ENCODE measurements at places on chromosomes 16 and 17. TPM values are rescaled to one million over a fixed set of nuclear protein-coding genes. Genes with fewer than 3 reads are reported as not detected.

DNA sequence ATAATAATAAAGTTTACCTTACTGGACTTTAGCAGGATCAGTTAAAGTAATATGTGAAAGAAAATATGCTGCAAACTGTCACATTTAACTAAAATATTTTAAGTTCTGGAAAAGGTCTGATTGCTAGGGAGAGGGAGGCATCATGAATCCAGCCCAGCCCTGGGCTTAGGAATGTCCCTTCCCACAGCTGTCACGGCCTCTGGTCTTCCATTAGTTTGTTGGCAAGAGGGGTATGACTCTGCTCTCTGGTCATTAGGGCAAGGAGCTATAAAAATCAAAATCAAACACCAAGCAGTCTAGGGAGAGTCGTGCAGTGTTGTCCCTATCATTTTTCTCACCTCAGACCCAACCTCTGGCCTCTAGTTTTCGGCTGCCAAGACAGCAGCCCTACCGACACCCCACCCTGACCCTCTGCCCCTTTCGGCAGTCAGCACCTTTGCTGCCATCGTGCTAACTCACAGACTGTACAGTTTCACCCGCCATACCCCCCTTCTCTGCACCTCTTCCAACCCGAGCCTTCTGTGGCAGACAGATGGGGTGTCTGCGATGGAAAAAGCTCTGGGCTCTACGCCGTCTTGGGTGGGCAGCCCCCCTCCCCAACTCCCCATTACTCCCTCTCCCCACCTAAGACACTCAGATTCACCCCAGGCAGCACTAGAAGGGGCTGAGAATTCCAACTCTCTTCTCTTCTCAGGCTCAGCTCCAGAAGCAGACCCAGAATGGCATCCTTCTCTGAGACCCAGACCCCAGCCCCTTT lies 41.4 kb downstream of the NEUROD2 start:
- DNase-seq, result no peak

- DNase-seq, result peak; percentile 47
Measured at GRCh38 chr16:14586637-14587305, 43.3 kb downstream of the PARN start.

DNA sequence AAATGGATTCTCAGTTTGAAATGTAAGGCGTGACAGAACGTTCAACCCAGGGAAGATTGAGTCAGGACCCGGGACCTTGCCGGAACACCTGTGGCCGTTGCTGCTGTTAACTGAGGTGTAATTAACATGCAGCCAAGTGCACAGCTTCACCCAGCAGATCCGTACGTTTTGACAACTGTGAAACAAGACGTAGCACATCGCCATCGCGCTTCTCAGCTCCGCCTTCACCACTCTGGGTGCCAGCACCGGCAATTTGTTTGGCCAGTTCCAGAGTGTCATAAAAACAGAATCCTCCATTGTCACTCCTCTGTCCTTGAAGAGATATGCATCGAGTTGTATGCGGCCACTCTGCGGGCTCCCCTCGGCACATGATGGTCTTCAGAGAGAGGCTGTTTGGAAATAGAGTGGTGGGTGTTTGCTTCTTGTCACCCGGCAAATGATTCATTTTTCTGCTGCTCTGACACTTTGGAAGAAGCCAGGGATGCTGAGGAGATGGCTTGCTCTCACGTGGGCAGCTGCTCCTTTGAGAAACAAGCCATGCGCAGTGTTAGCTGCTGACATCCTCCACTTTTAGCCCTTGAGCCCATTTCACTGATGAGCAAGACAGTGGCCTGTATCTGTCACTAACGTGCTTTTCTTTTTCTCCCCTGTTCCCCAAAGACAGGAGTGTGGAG lies 22.6 kb downstream of the NAA60 start:
- DNase-seq, result no peak

The EXOC7 gene
- 116 TPM for total RNA-seq

DNA sequence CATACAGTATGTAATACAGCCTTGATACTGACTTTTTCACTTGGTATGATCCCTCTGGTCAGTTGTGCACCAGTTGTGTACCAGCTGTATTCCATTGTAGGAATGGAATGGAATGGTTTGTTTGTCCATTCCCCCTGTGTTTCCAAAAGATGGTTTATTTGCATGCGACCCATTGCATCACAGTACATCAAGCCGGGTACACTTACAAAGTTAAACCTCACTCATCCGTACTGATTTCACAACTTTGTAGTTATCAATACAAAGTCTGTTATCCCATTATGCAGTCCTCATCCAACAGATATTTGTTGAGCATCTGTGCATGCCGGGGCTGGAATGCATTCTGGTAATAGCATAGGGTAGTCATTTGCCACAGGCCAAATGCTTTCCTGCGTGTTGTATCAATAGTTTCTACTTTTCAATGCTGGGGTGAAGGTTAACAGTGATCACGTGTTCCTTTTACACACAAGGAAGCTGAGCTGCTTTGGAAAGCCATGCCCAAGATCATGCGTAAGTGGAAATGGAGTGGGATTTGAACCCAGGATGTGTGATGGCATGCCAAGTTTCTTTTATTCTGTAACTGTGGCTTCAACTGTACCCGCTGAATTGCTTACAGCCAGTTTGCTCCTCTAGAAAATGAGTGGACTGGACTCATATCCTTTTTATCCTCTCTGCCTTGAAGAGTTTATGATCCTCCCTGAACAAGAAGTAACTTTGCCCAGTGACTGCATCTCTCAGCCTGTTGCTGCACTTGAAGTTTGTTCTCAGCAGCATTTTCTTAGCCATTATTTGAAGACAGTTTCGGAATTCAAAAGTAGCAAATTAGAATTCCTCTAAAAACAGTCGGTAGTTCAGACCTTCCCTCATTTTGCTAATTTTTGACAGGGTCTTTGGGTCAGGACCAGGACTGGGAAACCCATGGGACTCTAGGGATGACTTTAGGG lies 228.5 kb downstream of the CCDC182 start:
- no peak for DNase-seq

The OTOP2 gene
- not detected for total RNA-seq

The LPO gene
- not detected for total RNA-seq

The SLC47A1 gene
- 2.4 TPM for total RNA-seq

- DNase-seq, result no peak
Measured at GRCh38 chr17:76537288-76537577, 276 bp downstream of the CYGB start.

GRCh38 chr16:19020689-19021088 lies 37.0 kb downstream of the TMC7 start:
- DNase-seq, result no peak

DNA sequence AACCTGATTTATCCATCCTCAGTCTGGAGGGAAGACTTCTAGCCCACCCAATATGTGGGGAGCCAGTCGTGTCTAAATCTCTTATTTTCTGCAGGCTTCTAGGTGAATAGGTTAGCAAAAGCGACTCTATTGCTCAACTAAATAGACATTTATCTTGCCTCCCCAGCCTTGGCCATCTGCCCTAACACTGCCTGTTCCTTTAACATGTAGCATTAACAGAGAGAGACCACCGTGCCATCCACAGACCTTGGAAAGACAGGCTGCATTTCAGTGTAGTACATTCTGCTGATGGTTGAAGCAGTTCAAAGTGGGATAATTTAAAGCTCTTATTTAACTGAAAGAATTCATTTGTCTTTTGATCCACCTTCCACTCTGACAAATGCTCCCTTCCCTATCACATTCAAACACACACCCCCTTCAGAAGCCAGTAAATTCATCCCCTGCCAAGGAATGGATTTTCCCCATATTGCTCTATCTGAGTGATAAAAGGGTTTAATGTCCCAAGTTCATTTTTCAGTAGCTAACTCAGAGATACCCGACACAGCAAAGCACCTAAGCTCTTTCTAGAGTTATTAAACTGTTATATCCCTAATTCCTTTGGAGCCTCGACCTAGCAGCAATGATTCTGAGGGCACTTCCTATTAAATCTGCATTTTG lies 58.1 kb upstream of the COX10 start:
- no peak for DNase-seq

All from renal cortical epithelial cell (primary cell).